Stimulated activated CD4-positive, alpha-beta T cell treated with anti-CD3 and anti-CD28 coated beads, Interleukin-12 subunit alpha, Interleukin-12 subunit beta, amount 100 ng/mL, for 4 hours (primary cell): ENCODE measurements at places on chromosomes 16 and 17.

DNA sequence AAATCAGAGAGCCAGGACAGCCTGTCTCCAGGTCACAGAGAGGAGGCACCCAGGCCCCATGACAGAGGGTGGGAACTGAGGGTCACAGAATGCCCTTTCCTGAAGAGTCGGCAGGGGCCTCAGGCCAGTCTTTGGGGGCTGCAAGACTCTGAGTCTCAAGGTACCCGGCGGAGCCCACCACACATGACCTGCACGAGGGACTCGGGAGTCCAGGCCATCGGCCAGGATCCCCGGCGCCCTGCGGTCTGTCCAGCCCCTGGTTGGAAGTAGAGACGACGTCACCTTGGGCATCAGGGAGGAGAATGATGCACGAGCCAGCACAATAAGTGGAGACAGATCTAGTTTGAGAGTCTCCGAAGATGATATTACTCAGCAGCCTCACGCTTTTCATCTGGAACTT is 234.7 kb upstream of the SDK2 start:
- DNase-seq, result no peak

DNA sequence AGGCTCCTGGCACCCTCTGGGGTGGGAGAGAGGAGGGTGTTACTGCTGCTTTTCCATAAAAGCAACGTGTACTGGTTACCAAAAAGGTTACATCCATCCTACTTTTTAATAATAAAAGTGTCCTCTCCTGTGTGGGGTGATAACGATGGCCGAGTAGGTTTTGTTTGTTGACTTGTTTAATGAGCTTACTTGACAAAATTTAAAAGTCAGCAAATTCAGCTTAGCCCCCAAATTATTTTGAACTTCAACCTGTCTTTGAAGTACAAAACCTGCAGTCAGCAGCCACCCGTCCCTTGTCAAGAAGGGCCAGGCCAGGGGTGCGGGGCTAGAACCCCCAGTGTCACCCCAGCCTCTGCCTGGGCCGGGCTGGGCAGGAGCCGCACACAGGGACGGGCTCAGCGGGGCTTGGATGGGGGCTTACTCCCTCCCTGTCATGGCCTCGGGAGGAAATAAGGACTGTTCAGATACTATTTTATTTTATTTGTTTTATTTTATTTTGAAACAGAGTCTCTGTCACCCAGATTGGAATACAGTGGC is 103.9 kb upstream of the CHMP6 start:
- no peak for DNase-seq

DNA sequence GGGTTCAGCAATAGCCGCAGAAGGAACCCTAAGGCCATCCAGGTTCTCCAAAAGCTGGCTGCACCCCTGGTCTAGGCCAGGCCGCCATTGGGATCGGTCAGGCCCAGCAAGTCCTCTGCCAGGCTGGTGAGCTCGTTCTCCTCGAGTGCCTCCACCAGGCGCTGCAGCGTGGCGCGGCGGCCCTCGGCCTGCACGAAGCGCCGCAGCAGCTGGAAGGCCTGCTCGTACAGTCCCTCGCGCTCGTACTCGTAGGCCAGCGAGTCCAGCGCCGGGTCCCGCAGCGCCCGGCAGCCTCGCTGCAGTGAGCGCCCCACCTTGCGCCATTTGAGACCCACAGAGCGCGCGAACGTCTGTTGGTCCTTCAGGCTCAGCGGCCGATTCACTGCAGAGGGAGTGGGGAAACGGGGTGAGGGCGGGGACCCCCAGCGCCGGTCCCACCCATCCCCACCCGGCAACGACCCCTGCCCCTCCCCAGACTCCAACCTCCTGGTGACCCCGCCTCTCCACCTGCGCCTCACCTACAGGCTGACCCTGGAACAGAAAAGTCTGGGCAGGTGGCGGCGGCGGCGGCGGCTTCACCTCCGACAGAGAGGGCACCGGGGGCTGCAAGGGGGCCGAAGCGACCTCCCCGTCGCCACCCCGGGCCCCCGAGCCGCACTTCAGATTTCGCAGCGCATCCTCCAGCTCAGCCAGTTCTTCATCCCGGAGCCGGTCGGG is 3.9 kb upstream of the B3GNT9 start:
- DNase-seq, result no peak

DNA sequence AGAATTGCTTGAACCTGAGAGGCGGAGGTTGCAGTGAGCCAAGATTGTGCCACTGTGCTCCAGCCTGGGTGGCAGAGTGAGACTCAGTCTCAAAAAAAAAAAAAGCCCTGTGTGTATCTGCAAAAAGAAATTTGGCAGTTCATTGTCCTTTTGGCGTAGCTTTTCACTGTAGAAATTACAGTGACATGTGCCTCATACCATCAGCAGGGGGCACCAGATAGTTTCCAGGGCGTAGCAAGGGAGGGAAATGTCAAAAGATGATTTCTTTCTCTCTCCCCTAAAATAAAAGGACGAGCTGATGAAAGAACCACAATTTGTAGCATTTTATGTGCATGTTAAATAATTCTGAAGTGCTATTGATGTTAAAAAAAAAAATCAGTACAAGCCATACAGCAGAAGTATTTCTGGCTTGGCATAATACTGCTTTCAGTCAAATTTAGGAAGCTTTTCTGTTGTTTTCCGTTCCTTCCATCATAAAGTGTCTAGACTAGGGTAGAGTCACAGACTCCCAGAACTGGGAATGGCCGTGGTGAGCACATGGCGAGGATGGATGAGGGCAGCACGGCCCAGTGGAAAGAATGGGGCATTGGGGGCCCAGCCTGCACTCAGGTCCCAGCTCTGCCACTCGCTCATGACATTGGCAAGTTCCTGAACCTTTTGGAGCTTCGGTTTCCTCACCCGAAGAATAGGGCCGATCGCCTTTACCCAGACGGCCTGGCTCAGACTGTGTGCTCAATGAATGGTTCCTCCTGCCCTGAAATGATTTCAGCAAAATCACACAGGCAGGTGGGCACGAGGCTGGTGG is 59.8 kb upstream of the RPH3AL start:
- DNase-seq, result no peak

GRCh38 chr16:11045846-11046245 is 101.5 kb downstream of the CLEC16A start:
- no peak for DNase-seq

- DNase-seq, result no peak
Measured at GRCh38 chr16:57009643-57010170, 20.4 kb downstream of the NLRC5 start.

GRCh38 chr16:16071631-16072244 is 122.3 kb downstream of the ABCC1 start:
- no peak for DNase-seq
